Subcutaneous preadipocyte (primary cell): ENCODE measurements at places on chromosomes 11 and 22. TPM values are rescaled to one million over a fixed set of nuclear protein-coding genes. Genes with fewer than 3 reads are reported as not detected.

Gene OR52H1
- total RNA-seq, result not detected in 2 replicates

Gene ZNRF3
- total RNA-seq, result 5.9 and 8.2 TPM in 2 replicates

Gene GRAP2
- total RNA-seq, result not detected in 2 replicates

Gene MRPL49
- total RNA-seq, result 24.6 and 30.1 TPM in 2 replicates

Gene IGLL1
- total RNA-seq, result not detected in 2 replicates
